T follicular helper cell (primary cell): ENCODE measurements at places on chromosomes 4 and X.

GRCh38 chr4:164378361-164378760 is 375.6 kb upstream of the SMIM31 start:
- DNase-seq: no peak

- no peak for DNase-seq
Measured at GRCh38 chr4:140281828-140282552, 91.5 kb upstream of the SCOC start.

DNA sequence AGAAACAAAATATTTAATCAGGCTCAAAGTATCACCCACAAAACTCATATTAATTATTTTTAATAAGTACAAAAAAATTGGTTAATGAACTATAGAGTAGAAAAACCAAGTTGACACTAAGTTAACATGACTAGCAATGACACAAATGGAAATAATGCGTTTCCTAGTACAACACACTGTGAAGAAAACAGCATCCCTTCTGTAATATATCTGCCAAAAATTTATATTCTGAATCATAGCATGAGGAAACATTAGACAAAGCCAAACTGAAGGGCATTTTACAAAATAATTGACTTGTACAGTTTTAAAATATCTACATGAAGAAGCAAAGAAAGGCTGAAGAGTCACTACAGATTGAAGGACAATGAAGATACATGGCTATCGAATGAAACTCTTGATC is 477.6 kb upstream of the INTU start:
- DNase-seq: no peak

DNA sequence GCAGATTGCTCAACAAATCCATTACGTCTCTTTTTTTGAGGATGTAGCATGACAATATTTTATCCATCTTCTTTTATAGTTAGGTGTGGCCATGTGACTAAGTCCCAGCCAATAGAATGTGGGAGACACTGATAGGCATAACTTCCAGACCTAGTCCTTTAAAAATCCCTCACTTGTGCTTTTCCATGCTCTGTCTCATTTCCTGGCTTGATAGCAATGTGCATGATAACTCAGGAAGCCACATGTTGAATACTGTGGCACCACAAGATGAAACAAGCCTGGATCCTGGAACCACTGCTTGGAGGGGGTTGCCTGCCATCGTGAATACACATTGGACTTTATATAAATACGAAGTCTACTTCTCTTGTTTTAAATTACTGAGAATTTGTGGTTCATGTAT is 184.0 kb upstream of the NEIL3 start:
- no peak for DNase-seq

GRCh38 chrX:154600759-154601374 is 15.9 kb downstream of the CTAG1A start:
- no peak for DNase-seq

DNA sequence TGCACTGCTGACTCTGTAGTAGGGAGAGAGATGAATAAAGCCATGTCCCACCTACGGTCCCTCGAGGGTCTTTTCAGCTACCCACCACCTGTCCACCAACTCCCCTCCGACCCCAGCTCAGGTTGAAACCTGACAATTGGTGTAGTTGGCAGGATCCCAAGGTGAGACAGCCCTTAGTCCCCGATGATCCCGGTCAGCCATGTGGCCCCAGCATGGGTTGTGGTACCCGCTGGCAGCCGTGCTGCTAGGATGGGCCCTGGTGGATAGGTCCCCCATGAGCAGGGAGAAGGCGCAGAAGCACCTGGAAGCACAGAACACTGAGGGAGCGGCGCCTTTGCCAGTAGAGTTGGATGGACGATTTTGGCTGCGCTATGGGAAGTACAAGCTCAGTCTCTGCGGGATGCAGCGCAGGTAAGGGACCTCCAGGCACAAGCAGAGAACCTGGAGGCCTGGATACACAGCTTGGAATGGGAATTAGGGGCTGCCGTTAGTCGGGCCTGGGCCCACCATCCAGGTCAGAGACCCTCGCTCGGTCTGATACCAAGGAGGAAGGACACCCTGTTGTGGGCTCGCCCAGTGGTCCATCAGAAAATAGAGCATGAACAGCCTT is 694.6 kb upstream of the AGA start:
- no peak for DNase-seq

GRCh38 chr4:160877087-160877790 is 1286.6 kb downstream of the FSTL5 start:
- DNase-seq: no peak

- no peak for DNase-seq
Measured at GRCh38 chrX:85627363-85627762, 247.9 kb upstream of the POF1B start.

- no peak for DNase-seq
Measured at GRCh38 chrX:24228596-24228995, 79.1 kb downstream of the ZFX start.

DNA sequence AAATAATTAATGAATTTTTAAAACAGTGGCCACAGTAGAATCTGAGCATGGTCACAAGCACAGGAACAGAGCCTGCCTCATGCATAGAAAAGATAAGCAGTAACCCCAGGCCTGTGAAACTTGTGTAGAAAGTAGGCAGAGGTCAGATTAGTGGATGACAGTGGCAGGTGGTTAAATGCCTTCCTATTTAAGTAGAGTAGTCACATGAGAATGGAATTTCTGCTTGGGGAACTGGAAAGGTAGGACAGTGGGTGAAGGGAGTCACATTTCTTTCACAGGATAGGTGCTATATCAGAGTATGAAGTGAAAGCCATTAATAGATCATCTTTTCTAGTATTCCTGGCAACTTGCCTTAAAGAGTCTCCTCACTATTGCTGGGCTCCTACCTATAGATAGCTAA is 34.9 kb upstream of the ASB12 start:
- DNase-seq: no peak

DNA sequence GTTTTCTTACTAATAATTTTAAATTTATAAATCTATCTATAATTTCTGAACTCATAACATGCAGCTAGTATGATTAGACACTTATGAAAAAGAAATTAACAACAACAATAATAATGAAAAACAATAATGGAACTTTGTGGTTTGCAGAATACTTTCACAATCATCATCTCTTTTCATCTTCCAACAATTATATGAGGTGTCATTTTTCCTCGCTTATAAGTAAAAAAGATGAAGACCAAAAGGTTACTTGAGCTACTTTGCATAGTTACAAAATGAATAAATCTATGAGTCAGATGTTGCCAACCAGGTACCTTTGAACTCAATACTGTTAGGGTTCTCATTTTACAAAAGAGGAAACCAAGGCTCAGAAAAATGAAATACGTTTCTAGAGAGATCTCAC is 98.5 kb upstream of the ELOVL6 start:
- DNase-seq: no peak

GRCh38 chrX:135649029-135649428 is 64.4 kb upstream of the CT45A1 start:
- no peak for DNase-seq

DNA sequence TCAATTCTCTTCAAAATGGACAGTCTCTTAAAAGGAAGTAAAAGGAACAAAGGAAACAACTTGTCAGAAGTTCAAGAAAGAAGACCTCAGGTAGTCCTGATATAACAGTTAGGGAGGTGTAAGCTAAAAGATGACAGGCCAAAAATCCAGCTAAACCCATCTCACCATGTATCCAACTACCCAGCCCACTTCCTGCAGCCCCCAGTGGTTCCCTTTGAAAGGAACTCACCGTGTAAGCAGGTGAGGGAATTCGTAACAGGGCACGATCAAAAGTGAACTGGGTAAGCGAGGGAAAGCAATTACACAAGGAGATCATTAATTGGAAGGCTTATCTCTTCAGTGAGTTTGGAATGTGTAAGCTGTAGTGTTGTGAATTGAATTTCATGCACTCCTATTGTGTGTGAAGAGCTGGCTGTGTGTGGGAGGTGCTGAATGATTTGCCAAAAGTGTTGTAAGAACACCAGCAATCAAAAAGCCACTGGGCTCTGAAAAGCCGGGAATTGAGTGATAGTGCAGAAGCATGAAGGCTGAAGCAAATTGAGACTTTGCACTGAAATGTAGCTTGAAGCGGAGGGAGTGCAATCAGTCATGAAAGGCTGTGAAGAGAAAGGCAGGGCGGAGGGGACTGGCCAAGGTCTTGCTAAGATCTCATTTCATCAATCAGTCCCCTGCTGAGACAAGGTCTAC is 914.2 kb upstream of the LCORL start:
- no peak for DNase-seq

GRCh38 chr4:11151500-11151899 is 277.2 kb downstream of the HS3ST1 start:
- DNase-seq: no peak

GRCh38 chr4:55330241-55330640 is 15.8 kb upstream of the SRD5A3 start:
- no peak for DNase-seq

DNA sequence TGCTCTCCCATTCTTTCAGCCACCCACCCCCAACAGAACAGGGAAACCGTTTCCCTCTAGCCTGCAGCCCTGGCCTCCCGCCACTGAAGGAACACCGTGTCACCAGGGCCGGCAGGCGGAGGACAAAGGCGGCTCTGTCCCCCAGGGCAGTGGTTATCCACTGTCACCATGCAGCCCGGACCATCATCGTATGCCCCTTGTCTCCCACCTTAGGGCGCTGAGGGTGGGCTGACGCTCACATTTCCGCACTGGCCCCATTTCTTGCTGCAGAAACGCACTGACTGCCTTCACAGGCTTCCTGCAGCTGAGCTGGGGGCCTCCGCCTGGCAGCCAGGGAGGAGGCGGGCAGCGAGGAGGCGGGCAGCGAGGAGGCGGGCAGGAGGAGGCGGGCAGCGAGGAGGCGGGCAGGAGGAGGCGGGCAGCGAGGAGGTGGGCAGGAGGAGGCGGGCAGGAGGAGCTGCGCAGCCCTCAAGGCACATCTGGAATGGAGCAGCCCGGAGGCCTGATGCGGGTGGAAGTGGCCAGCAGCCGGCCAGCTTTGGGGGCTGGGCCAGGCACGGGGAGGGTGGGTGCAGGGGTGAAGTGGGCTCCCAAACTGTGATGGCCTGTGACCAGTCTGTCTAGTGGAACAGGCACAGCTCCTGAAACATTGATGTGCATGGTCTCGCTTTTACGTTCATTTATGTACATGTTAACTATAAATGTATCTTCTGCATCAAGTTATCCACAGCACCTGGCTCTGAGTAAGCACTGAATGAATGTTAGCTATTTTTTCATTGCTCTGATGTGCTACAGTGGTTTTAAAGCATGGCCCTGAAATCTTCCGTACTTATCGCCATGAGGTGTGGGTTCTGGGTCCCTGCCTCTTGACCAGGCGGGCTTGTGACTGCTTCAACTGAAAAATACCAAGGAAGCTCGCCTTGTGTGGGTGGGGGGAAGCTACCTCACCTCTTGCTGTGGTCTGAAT is 20.6 kb upstream of the KIAA0232 start:
- DNase-seq: no peak

DNA sequence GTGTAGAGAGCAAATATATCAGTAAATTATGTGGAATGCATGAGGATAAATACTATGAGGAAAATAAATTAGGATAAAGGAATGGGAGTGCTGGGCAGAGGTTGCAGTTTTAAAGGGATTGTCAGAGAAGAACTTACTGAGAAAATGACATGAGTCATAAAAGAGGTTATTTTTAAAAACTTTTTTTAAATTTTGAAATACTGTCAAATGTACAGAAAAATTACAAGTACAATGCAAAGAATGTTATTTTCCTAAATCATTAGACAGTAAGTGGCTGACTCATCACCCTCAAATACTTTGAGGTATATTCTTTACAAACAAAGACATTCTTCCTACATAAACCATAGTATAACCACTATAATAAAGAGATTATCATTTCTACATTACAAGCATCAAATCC is 29.8 kb upstream of the H2AZ1 start:
- DNase-seq: no peak

DNA sequence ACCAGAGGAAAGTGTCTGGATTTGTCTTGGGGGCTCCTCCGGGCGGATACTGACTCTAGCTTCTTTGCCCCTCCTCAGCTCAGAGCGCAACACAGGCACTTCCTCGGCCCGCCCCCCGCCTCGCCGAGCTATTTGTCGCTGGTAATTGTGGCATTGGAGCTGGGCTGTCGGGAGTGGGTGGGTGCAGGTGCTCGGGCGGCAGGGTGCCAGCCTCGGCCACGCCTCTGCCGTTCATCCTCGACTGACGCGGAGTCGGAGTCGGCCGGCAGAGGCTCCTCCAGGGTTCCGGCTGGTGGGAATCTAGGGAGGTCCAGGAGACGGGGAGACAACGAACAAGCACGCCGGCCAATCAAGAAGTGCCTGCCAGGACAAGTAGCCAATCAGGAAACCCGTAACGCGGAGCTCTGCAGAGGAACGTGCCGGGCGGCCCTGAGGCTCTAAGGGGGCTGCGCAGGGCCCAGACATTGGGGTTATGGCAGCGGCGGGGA is 3.9 kb upstream of the SYN1 start:
- peak; percentile 40 for DNase-seq

DNA sequence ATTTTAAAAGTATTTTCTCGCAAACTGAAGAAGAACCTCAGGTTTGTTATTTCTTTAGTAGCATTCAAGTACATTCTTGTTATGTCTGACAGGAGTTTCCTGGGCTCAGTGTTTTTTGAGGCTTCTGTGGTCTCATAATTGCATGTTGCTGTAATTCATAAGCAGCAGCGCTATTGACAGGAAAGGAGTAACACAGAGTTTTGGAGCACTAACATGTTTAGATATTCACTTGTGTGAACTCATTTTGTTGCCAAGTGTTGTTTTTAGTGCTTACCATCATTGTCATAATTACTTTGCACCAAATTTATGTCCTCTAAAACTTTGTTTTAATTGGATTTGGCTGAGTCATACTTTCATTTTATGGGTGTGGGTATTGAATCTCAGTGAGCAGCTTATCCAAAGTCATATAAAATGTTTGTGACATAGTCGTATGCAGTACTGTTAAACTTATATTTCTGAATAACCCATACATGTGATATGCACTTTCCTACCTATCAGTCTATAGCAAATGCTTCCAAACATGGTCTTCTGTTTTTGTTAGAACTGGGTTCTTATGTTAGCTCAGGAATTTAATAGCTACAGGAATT is 358.7 kb upstream of the CTSO start:
- no peak for DNase-seq

DNA sequence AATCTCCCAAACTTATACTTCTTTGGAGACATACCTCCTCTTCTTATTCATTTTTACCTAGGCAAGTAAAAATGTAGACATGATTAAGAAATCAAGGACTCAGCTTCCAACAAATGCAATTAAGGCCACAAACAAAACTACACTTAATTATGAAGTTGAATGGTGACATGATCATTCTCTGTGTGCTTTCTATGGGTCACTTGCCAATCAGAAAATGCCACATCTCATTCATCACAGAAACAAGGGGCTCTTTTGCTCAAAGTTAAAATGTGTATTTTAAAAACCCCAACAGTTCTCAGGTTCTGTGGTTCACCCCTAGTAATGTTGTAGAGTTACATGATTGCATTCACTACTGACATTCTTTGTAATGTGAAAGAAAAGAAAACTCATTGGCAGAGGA is 273.5 kb downstream of the DCHS2 start:
- DNase-seq: no peak

GRCh38 chr4:55386073-55386472 is 9.7 kb upstream of the TMEM165 start:
- no peak for DNase-seq
